ENCODE measurements at places on chromosomes 16 and 17.

- no peak for DNase-seq
These were observed 1.8 kb upstream of the CBFA2T3 start for GRCh38 chr16:88978608-88979346.

DNA sequence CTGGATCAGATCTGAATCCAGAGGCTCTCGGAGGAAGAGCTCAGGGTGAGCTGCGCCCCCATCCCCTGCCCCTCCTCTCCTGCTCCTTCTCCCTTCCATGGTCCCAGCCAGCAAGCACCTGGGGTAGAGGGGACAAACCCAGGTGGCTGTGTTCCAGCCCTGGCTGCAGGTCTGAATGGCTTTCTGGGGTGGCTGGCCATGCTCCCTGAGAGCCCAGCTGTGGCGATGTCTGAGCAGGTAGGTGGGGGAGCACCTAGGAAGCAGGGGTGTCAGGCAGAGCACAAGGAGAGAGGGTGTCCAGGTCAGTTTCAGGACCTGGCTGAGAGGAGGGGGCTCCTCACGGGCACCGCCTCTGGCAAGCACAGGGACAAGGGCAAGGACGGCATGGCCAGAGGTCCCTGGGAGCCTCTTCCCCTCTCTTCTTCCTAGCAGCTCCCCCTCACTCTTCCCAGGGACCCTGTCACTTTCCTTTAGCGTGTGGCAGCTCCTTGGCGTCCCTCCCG lies 310.0 kb downstream of the SEC14L1 start:
- no peak for DNase-seq

GRCh38 chr16:63311313-63311712 lies 1275.1 kb upstream of the CDH8 start:
- DNase-seq: no peak

- DNase-seq: no peak
These were observed 6.8 kb upstream of the TBC1D3B start for GRCh38 chr17:36183001-36183971.

DNA sequence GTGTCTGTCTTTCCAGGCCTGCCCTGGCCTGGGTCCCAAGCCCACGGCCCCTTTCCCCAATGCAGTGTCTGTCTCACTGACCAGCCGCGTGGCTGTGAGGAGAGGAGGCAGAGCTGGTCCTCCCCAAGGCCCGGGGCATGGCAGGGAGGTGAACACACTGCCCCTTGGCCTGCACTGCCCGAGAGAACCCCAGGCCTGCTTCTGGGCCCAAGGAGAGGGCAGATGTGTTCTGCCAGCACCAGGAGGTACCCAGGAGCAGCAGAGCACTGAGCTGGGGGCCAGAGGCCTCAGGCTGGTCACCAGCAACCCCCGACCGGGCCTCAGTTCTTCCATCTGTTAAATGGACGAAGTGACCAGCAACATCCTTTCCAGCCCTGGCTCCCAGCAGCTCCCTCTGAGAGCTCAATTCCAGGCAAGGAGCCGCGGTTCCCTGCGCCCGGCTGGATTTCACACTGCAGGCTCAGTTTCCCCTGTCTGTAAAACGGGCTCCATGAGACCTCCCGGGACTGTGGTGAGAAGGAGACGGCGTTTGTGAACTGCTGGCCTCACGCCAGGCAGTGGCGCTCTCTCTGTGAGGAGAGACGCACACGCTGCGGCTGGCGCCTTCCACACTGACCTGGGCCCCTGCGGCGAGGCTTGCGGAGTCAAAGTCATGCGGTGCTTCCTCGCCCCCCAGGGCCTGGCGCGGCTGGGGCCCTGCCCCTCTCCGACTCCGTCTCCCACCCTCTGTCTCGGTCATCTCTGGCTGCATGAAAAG lies 8.1 kb upstream of the ZFPM1 start:
- DNase-seq: no peak

GRCh38 chr16:57867000-57867561 lies 64.8 kb upstream of the KIFC3 start:
- no peak for DNase-seq

DNA sequence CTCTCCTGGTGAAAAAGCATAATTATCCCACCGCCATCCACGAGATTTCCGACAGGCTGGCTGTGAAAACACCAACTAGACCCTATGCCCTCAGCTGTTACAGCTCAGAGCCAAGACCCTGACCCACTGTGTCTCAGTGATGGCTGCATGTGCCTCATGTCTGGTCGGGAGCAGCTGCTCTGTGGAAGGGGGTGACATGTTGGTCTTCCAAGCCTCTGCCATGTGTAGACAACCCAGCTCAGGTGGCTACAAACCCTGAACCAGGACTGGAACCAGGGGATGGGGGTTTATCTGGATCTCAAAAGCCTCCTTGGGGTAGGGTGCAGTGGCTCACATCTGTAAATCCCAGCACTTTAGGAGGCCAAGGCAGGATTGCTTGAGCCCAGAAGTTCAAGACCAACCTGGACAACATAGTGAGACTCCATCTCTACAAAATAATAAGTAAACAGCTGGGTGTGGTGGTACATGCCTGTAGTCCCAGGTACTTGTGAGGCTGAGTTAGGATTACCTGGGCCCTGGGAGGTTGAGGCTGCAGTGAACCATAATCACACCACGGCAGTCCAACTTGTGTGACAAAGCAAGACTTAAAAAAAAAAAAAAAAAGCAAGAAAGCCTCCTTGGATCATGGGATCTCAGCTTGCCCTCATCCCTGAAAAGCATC lies 220.3 kb downstream of the CPPED1 start:
- DNase-seq: no peak

- DNase-seq: no peak
These were observed 77.2 kb downstream of the C17orf67 start for GRCh38 chr17:56756536-56756935.

GRCh38 chr16:82059161-82059982 lies 24.3 kb downstream of the HSD17B2 start:
- no peak for DNase-seq

DNA sequence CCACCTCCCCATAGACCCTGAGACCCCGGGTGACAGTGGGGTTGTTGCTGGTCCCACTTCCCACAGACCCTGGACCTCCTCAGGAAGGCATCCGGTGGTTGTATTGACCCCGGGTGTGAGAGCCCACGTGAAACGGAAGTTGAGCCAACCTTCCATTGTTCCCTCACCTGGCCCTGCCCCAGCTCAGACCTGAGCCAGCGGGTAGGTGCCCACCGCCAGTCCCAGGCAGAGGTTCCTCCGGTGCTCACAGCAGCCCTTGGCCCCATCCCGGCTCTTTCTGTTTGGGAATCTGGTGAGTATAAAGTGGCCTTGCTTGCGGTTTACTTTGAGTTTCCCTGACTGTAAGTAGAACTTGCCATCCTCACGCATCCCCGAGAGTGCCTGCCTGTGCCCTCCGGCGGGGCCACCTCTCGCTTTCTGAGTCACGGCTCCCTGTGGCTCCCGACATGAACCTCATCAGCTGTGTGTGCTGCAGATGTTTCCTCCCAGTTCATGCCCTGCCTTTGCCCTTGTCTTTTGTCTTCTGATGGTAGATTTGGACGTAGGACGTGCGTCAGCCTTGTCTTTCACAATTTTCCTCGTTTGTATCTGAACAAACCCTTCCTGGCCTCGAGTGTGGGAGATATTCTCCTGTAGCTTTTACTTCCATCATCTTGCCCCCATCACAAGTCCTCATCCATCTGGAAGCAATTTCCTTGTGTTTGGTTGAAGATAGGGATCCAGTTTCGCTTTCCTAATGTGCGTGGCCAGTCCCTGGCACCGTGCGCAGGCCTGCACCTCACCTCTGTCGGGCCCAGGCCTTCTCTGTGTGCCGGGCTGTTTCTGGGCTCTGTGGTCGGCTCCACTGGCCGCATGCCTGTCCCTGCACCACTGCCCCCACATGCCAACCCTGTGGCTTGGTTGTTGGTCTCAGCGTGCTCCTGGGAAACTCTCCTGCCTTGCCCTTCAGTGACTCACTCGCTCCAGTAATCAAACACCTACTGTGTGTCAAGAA lies 76.0 kb downstream of the METRNL start:
- peak; percentile 9 for DNase-seq

GRCh38 chr17:70071127-70071526 lies 3.9 kb upstream of the KCNJ16 start:
- DNase-seq: no peak

GRCh38 chr17:45702666-45703266 lies 81.4 kb upstream of the CRHR1 start:
- no peak for DNase-seq

- no peak for DNase-seq
These were observed 21.9 kb upstream of the CACNG1 start for GRCh38 chr17:67022451-67022810.

DNA sequence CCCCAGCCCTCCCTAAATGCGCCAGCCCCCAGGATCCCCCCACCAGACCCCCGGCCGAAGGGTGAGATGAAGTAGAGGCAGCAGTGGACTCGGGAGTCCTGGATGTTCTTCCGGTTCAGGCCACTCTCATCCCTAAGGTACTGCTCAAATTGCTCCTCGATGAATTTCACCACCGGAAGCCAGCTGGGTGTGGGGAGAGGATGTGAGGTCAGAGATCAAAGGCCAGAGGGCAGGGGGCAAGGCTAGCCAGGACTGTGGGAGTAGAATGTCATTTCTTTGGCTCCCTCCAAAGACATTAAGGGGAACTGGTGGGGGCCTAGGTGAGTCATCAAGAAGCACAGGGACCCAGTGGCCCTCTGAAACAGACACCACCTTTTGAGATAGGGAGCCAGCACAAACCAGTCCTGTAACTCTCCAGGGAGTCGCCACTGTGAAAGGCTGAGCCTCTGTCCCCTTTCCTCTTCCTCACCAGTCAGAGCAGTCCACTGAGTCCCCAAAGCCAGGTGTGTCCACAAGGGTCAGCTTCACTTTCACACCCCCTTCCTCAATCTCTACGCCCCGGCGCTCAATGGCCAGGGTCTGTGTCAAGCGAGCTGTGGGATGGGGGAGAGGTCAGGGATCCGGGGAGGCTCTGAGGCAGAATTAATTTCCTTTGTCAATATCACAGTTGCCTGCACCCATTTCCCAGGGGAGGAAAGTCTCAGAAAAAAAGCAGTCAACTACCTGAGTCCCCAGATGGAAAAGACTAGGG lies 895 bp downstream of the SEPTIN1 start:
- DNase-seq: no peak

GRCh38 chr16:57131351-57131970 lies 39.1 kb downstream of the CPNE2 start:
- no peak for DNase-seq

DNA sequence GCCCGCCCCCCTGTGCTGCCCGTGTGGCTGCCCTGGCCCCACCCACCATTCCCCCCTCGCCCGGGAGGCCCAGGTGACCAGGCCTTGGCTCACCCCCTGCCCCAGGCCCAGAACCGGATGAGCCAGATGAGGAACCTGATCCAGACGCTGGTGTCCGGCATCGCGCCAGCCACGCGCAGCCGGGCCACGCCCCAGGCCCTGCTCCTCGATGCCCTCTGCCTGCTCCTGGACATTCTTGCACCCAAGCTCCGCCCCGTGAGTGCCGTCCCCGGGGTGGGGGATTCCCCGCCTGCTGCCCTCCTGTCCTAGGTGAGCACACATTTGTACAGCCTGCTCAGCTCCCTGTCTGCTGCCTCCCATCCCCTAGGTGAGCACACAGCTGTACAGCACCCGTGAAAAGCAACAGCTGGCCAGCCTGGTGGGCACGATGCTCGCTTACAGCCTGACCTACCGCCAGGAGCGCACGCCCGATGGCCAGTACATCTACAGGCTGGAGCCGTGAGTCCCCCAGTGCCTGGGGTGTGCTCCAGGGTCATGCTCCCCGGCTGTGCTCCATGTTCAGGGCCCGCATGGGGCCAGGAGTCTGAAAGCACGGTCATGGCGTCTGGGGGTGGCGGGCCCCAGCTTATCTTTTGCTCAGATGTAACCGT lies 4.8 kb downstream of the GNG13 start:
- no peak for DNase-seq

DNA sequence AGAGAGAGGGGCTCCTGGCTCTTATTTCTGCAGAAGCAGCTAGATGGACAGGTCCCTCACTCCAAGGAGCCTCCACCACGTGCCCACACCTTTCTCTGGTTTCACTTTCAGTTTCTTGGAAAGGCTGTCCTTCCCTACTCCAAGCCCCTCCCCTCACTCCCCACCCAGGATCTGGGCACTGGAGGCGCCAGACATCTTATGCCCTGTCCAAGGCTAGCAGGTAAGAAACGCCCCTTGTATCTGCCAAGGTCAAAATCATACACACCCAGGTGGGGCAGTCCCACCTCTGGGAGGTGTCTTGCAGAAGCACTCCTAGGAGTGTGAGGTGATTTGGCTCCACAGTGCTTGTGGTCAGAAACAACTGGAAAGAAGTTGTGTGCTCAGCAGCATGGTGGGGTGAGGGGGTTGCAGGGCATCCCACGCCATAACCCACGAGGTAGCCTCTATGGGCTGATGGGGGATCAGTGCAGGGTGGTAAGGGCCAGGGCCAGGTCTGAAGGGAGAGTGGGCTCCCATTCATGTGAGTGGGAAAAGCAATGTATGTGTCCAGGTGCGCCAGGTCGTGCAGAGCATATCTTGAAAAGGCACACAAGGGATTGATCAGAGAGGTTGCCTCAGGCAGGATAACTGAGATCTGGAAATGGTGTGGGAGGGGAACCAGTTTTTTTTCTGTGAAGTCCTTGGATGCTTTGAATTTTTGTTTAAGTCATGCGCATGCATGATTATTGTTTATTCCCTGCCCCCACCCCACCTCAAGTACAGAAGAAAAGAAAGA lies 31.8 kb upstream of the PRM1 start:
- DNase-seq: no peak

DNA sequence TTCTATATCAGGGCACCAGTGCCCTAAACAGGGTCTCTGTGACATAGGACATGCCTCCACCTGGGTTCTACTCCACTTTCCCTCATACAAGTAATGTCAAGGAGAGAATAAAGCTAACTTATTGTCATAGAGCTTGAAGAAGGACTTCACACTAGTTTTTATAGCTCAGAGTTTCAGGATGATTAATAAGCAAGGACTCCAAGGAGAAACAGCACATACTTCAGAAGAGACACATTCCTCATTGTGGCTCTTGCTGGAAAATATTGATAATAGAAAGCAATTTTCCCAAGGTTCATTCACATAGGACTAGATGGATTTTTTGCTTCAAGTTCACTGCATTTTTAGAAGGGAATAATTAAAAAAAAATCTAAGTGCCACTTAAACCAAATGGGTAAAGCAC lies 133.3 kb downstream of the CA10 start:
- DNase-seq: no peak

DNA sequence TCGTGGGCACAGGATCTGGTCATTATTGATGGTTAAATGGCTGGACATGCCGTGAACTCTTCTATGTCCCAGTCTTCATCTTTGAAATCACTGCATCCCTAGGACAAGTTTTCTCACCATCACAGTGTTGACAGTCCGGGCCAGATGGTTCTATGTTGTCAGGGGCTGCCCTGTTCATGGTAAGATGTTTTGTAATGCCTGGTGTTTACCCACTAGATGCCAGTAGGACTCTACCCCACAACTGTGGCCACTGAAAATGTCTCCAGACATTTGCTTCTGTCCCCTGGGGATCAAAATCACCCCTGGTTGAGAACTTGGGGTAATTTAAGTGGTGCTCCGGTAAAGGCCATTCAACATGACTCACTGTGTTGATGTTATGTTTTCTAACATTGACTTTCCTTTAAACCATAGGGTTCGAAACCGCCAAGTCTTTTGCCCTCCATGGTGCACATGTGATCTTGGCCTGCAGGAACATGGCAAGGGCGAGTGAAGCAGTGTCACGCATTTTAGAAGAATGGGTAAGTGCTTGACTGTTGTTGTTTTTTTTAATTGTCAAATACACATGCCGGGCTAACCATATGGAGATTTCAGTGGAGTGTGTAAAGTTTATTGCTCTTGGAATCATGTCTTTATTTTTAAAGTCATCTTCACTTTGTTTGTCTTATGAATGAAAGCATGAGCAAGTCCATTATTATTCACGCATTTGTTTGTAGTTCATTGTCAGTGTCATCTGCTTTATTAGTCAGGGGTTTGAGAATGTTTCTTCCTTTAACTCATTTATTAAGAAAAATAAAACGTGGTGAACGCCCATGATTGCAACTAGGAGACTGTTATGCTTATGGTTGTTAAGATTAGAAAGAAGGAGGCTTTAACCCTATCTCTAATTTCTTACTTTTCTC lies 64.6 kb downstream of the WWOX start:
- no peak for DNase-seq
